ENCODE measurements at places on chromosomes 7 and 10. TPM values are rescaled to one million over a fixed set of nuclear protein-coding genes. Genes with fewer than 3 reads are reported as not detected.

The RBP4 gene
- total RNA-seq, result 1.2 TPM

The SPDYE6 gene
- not detected for total RNA-seq

The HOXA4 gene
- not detected for total RNA-seq

The SGMS1 gene
- total RNA-seq, result 74.8 TPM

The ITPRID1 gene
- total RNA-seq, result not detected

The ICA1 gene
- not detected for total RNA-seq

The GLI3 gene
- total RNA-seq, result 5.3 TPM

The SORCS1 gene
- total RNA-seq, result 0.09 TPM

The ALDH18A1 gene
- total RNA-seq, result 55.8 TPM

The RNF133 gene
- total RNA-seq, result not detected

The NPSR1 gene
- total RNA-seq, result not detected

The FLNC gene
- 168 TPM for total RNA-seq

The ODAD2 gene
- total RNA-seq, result not detected

The GDF2 gene
- total RNA-seq, result not detected

The TEX36 gene
- total RNA-seq, result not detected

The AZGP1 gene
- 0.09 TPM for total RNA-seq

The ANXA8 gene
- 0.77 TPM for total RNA-seq

The ACBD7 gene
- 0.47 TPM for total RNA-seq

The ARHGEF5 gene
- total RNA-seq, result 8.3 TPM

The TRIL gene
- total RNA-seq, result 6.5 TPM

The GRID1 gene
- total RNA-seq, result 0.34 TPM

The MSS51 gene
- 0.35 TPM for total RNA-seq

The GIMAP4 gene
- total RNA-seq, result not detected

Measured in pericardium fibroblast (primary cell).